ENCODE measurements at places on chromosomes 13 and 19.
A peak's percentile ranks its signal among the peaks of the same experiment; 100 is the strongest.

GRCh38 chr13:98299235-98299965, 122.3 kb upstream of the RNF113B start:
- no peak for DNase-seq

DNA sequence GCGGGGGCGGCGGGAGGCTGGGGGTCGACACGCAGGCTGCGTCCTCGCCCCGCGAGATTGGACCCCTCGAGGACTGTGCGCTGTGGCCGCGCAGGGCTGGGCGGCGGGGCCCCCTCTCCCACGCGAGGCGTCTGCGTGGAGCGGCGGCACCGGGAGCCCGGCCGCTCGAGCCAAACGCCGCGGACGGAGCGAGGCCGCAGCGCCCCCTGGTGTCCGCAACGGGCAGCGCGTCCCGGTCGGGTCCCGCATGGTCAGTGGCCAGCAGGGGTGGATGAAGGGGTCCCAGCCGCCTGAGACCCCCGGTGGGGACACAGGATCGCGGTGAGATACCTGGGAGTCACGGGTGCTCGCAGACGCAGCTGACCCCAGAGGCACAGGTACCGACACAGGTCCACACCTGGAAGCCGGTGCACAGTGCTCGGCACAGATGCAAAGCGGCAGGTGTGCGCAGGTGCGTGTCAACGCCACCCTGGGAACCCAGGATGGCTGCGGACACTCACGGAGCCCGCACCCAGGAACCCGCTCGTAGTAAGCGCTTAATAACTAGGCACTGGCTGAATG, 2.1 kb upstream of the CIRBP start:
- DNase-seq = peak; percentile 90

- no peak for DNase-seq
These were observed 799.8 kb upstream of the SLC10A2 start for GRCh38 chr13:103866048-103866447.

DNA sequence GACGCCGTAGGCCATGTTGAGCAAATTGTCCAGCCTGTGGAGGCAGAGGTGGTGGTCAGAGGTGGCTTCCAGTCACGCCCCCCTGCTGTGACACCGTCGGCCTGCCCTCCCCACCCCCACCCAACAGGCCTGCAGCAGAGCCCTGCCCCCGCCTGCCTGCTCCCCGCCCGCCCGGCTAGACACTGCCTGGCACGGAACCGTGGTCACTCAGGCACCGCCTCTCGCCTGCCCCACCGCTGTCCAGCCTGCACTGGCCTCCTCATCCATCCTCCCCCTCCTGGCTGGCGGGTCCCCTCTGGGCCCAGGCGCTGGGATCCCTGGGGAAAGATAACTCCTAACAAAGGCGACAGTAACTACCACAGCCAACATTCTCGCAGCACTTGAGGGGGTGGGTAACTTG, 21.7 kb downstream of the PRKCSH start:
- DNase-seq = peak; percentile 56

DNA sequence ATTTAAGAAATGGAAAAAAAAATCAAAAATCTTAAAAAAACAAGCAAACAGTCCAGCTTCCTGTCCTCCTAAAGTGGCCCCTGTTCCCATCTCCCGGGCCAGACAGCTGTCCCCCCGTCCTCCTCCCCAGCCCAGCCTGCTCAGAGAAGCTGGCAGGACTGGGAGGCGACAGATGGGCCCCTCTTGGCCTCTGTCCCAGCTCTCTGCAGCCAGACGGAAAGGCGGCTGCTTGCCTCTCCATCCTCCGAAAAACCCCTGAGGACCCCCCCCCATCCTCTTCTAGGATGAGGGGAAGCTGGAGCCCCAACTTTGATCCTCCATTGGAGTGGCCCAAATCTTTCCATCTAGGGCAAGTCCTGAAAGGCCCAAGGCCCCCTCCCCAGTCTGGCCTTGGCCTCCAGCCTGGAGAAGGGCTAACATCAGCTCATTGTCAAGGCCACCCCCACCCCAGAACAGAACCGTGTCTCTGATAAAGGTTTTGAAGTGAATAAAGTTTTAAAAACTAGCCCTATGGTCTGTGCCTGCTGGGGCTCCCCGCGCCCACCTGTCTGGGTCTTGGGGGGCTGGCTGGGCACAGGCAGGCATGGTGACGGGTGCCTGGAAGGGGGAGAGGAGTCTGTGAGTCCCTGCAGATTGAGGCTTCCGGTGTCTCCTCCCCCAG, 3.8 kb downstream of the GADD45GIP1 start:
- DNase-seq = no peak

- no peak for DNase-seq
These were observed 2.7 kb downstream of the CCDC9 start for GRCh38 chr19:47258895-47259555.

GRCh38 chr19:28619816-28620429, 593.0 kb downstream of the UQCRFS1 start:
- DNase-seq = no peak

GRCh38 chr13:30796631-30797601, 61.6 kb downstream of the ALOX5AP start:
- no peak for DNase-seq

DNA sequence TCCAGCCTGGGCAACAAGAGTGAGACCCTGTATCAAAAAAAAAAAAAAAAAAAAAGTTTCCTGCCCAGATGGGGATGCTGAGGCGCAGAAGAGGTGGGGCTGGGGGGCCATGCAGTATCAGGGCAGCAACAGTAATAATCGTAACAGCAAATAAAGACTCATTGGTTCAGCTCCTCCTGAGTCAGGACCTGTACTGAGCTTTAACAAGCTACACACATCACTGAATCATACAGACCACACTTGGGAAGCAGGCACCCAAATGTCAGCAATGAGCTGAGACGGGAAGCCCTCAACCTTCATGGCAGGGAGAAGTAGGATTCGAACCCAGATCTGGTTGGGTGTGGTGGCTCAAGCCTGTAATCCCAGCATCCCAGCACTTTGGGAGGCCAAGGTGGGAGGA, 10.6 kb upstream of the DPF1 start:
- no peak for DNase-seq

DNA sequence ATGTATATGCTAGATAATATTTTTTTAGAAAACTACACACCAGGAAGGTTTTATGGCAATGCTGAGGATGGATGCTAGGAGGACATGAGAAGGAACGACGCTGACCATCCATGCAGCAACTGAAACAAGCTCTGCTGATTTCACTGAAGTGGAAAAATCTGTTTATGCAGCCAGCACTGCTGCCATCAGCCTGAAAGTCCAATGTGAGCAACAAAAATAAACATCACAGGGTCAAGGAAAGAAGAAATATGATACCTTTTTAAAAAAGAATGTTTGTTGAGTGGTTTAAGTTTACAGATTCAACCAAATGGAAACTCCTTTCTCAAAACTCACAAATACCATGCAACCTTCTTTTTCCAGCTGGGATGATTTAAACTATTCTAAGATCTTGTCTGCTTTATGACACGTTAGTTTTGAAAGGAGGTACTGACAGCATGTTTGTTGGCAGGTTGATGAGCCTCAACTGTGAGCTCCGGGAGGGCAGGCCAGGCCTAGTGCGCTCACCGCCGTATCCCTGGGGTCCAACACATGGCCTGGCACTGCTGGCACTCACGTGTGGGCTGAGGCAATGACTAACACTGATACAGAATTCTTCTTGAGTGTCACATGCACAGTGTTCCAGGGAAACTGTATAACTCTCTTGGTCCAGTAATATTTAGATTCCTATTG, 46.8 kb downstream of the LATS2 start:
- DNase-seq = no peak

DNA sequence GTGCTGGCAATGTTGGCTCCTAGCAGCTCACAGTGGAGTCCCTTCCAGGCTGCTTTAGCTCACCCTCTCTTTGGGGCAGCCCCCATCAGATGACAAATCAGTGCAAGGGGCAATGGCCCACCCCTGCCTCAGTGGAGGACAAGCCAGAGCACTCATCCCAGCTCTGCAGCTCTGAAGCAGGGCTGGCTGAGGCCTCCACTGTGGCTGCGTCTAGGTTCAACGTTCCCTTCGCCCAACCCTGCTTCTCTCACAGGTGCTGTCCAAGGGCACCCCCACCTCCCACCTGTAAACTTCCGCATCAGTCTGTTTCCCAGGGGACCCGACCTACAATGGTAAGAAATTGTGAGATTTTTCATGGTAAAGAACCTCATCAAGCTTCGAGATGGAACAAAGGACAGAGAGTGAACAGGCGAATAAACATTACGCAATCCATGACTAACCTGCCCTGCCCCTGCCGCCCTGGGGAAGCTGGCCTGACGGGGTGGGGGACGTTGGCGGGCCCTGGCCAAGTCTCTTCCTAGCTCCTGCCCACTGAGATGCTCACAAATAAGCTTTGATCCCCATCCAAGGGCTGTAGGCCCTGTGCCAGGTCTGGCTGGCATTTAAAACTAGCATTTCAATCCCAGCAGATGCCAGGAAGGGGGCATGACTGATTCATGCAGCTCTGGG, 40.5 kb downstream of the DZIP1 start:
- no peak for DNase-seq
